ENCODE measurements at places on chromosomes 16 and 17.

DNA sequence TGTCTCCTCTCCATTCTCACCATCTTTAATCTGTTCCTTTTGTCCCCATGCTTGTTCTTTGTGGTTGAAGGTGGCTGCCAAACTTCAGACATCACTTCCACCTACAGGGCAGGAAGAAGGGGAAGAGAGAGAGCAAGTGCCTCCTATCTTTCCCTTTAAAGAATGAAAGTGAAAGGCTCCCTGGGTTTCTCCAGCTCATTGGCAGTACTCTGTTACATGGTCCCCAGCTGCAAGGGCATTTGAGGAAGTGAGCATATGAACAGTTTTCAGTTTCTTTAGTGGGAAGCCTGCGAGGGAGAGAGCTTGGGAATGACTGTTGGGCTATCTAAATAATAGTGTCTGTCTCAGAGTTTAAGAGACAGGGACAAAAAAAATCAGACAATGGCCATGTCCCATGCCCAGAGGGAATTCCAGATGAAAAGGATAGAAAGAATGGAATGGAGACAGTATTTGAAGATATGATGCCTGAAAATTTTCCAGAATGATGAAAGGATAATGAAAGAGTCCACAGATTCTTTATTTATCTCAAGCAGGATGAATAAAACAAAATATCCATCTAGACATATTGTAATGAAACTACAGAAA lies 159.9 kb downstream of the LGALS9B start:
- no peak for DNase-seq

DNA sequence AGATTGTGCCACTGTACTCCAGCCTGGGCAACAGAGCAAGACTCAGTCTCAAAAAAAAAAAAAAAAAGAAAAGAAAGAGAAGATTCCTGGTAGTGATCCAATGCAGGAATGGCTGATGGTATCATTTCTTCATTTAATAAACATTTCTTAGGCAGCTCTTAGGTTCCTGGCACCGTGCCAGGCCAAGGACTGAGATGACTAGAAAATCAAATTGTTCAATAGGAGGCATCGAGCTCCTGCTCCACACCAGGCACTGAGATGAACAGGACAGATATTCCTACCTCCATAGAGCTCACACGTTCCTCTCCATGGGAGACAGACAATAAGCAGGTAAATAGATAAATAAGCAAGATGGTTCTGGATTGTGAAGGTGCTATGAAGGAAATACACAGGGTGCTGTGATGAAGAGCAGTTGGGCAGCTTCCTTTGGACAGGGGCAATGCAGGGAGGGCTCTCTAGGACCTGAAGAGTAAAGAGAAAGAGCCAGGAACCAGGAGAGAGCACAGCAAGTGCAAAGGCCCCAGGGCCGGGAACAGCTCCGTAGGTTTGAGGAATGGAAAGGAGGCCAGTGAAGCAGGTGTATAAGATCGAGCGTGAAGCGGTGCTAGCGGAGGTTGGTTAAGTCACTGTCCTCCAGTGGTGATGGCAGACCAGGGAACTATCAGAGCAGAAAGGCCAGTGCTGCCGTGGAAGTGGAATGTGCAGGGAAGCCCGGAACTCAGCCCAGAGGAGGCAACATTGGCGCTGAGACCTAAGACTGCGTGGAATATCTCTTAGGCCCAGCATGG lies 26.5 kb upstream of the CRHR1 start:
- DNase-seq: no peak

DNA sequence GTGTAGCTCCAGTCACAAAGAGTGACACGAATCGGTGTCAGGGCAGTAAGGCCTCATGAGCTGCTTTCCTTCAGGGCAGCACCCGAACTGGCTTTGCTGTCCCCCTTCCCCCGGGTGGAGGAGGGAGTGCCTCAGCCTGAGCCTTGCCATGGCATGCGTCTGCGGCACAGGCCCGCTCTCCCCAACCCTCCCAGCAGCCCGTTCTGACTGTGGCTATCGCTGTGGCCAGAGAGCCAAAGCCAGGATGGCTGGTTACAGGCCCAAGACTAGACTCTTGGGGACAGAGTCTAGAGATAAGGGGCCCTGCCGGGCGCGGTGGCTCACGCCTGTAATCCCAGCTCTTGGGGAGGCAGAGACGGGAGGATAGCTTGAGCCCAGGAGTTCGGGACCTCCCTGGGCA lies 25.9 kb downstream of the CLUH start:
- DNase-seq: no peak

DNA sequence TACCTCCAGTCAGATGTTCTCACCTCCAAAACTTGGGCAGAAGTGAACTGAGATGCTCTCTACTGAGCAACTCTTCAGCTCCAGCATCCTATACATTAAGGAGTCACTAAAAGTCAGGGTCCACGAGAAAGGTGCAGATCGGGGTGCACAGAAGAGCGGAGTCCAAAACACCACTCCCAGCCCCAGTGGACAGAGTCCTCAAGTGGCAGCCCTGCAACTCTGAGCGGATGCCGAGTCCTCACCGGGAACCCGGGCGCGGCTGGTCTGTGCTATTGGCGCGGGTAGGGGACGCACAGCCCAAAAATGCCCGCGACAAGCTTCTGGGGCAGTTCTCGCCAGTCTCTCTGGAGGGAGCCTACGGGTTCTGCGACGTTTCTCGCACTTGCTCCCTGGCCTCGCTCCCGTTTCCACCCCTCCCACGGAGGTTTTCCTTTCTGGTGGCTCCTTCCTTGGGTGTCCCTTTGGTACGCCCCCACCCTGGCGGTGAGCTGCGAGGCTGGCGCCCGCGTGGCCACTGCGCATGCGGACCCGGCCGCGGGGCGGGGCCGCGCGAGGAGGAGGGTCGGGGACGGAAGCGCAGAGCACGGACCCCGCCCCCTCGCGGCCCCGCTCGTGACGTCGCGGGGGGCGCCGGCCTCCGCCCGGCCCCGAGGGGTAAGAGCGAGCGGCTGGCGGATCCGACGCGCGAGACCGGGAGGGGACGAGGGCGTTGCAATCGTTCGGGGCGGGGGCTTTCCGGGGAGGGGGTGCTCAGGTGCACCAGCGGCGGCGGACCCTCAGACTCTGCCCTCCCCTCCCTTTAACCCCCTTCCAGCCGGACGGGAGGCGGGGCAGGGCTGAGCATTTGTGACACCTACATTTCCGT lies at the start of gene TMEM219:
TSS of gene TMEM219 (plus strand) at position 601 of the 865 bp plus-strand sequence. CDS start 1,065 bp downstream, outside the sequence.
- DNase-seq: peak; percentile 73

- DNase-seq: no peak
Measured at GRCh38 chr16:11328172-11329070, 16.8 kb upstream of the RMI2 start.

GRCh38 chr17:62802561-62803205 lies 5.4 kb downstream of the MARCHF10 start:
- no peak for DNase-seq

DNA sequence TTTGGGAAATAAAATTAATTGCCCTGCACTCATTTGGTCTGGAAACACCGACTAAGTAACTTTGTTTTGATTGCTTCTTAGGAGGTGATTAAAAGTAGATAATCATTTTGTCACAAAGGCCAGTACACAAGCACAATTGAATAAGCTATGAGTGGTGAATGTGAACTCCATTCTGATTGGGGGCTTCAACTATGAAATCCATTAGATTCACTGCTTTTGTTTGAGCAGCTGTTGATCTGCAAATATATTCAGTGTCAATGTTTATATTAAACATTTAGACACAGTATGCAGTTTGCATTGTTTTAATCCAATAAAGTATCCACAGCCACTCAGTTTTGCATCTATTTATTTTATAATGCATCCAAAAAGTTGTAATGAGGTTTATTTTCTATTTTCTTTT lies 817.5 kb downstream of the CDH11 start:
- DNase-seq: no peak

GRCh38 chr17:58313815-58314705 lies 14.5 kb downstream of the TSPOAP1 start:
- DNase-seq: peak; percentile 87

GRCh38 chr16:4944333-4945281 lies 7.7 kb upstream of the PPL start:
- peak; percentile 75 for DNase-seq

DNA sequence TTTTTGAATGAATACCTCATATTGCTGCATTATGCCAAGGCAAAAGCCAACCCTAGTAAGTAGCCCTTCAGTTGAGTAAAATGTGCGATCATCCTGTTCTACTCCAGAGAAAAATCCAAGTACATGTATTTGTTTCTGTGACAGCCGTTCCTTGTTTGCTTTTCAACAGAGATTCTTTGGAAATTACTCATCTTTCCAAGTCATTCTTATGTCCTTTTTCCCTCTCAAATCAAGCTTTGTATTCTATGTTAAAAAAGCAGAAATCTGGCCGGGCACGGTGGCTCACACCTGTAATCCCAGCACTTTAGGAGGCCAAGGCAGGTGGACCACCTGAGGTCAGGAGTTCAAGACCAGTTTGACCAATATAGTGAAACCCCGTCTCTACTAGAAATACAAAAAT lies 112.9 kb upstream of the HAS3 start:
- DNase-seq: no peak

DNA sequence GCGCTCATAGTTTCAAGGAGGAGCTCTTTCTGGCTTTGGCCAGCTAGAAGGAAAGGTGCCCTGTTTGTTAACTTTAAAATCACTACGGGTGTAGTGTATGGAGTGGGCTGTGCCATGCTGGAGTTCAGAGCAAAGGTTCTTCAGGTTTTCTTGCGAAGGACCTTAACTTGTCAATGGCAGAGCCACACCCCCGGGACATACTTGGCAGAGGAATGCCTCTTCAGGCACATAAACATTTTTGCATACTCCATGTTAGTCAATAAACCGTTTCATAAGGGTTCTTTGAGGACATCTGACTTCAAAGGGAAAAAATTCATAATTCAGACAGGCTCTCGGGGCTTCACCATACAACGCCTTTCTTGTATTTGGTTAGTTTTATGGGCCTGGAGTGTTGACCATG lies 113.0 kb upstream of the PLCG2 start:
- DNase-seq: no peak

DNA sequence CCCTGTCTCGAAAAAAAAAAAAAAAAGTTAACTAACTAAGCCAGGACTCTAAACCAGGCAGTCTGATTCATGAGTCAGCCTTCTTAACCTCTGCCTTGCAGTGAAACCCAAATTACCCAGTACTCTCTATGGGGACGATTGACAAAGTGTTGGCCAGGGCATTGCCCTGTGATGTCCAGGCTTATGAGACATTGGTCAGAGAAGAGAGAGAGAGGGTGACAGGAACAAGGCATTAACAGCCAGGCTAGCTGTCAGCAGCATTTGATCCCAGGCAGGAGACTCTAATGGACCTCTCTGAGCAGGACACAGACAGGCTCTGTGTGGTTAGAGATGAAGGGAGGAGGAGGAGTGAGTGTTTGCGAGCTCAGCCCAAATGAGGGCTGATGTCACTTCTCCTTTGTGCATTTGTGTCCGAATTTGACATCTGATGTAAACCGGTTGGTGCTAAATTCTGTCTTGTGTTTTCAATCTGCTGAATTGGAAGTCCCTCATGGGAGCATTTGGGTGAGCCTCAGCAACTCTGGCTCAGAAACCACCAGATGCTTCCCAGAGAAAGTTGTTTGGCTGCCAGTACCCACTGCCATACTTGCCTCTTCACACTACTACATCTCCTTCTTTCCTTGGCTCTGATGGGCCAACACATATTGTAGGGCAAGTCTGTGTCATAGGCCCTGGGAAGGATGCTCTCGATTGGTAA lies 4.3 kb upstream of the MYL4 start:
- DNase-seq: no peak

DNA sequence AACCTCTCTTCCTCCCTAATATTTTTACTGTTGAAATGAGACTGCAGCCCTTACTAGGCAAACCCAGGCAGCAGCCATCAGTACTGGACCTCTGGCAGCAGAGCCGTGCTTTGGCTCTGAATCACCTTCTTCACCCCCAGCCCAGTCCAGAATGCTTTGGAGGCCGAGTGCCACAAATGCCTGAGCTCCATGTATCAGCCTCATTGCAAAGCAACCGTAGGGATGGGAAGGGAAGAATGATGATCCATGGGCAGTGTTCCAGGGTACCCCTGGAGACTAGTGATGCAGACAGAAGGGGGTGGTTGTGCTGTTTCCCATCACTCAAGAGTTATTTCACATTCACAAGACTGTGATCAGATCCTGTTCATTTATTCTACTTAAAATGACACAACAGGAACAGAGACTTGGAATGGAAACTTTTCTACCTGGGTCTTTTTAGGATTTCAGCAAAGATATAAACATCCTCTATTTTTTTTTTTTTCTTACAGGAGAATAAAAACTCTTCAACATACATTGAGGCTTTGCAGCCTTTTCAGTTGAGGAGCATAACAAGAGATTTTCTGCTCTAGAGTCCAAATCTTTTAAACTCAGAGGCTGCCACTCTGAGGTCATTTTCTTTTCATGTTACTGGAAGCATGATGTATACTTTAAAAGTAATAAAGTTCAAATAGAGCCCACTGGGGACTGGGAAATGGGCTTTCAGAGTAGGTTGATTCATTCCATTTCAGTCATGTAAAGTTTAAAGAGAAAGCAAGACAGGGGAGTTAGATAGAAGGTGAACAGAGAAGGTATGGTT lies 138.3 kb downstream of the KCNJ2 start:
- no peak for DNase-seq

DNA sequence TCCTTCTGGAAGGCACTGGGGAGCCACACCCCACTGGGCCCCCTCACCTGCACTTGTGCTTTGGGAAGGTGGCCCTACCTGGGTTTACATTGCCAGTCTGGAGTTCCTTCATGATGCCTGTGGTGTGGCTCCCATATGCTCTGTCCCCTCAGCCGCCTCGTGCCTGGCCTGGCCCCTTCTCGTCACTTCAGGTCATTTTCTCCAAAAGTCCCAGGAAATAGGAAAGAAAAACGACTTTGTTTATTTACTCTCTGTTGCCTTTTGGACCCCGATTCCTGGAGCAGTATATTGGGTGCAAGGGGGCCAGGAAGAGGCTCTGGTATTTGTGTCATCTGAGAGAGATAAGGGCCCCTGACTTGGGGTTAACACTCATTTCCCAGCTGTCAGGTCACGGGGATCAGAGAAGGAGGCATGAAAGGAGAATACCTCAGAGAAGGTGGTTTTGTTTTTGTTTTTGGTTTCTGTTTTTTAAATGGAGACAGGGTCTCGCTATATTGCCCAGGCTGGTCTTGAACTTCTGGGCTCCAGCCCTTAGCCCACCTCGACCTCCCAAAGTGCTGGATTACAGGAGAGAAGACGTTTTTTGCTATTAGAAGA lies 4.7 kb downstream of the SOCS3 start:
- no peak for DNase-seq

DNA sequence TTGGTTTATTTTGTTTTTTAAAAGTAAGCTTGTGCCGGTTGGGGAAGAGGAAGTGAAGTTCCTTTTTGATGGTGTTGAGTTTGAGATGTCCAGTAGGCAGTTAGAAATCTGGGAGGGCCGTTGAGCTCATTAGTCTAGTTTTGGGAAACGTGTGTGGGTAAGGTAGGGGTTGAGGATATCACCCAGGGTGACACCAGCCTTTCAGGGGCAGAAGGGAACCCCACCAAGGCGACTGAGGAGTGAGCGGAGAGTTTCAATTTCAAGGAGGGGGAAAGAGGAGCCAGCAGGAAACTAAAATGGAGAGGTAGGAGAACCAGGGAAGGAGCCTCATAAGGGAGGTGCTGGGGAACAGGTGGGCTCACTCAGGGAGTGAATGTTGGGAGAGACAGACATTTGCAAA lies 22.7 kb downstream of the HAPSTR1 start:
- no peak for DNase-seq

DNA sequence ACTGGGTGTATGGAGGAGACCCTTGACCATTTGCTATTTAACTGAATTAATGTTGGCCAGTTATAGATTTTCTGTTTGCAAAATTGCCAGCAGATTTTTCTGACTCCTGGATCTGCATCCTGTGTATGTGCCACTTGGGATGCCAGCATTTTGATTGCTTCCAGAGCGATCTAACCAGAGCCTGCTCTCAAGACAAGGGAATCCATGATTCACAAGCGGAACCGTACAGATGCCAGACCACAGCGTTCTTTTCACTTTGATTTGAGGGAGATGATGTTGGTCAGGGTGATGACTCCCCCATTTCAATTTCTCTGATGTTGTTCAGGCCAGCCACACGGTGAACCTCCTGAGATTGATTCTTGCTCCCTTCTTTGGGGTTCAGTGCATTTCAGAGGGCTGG lies 228.7 kb downstream of the CDH13 start:
- no peak for DNase-seq

Data from NCI-H524 (cell line).